ENCODE measurements at places on chromosomes 3 and 15.

DNA sequence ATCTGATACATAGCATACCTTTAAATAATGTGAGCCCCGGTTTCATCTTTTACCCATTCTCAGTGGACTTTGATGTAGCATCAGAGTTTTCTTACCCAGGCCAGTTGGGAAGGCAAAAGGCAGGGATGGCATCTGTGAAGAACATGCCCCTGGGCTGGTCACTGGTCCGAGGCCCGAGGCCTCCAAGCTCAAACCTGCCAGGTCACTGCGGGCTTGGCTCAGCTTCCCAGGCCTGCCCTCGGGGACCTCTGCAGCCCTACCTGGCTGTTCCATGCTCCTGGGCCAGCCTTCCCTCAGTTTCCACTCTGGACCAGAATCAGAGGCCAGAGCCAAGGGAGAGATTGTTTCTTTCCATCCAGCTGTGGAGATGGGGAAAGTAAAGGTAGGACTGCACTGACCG, 26.9 kb downstream of the NR1I2 start:
- no peak for DNase-seq

DNA sequence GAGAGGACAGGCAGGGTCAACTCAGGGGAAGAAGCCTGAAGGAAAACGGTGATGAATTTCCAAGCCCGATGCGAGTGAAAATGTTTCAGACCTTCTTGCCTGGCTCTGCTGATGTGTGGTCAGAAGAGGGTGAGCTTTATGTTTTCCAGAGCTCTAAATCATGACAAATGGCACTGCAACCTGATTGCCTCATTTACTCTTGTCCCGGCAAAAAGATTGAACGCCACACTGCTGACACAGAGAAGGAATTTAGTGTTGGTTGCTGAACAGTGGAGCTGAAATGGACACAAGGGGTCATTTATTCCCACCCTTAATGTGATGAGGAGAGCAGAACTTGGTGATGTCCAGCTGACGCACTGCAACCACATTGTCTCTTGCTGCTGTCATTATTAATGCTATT, 36.1 kb upstream of the GABRG3 start:
- no peak for DNase-seq

GRCh38 chr15:37771465-37771864, 163.0 kb upstream of the TMCO5A start:
- no peak for DNase-seq

DNA sequence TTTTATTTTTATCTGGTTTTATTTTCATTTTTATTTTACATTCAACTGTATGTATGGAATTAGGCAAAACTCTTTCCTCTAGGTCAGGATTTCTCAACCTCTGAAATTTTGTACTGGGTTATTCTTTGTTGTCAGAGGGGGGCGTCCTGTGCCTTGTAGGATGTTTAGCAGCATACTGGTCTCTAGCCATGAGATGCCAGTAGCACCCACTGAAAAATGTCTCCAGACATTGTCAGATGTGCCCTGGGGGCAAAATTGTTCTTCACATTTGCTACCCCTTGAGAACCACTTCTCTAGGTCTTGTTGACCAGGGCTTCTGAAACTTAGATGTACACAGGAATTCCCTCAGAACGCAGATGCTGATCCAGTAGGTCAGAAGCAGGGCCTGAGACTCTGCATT, 5.4 kb downstream of the CHRNA5 start:
- DNase-seq: no peak

- DNase-seq: no peak
Observed at GRCh38 chr3:53142986-53143385, 12.8 kb upstream of the RFT1 start.

DNA sequence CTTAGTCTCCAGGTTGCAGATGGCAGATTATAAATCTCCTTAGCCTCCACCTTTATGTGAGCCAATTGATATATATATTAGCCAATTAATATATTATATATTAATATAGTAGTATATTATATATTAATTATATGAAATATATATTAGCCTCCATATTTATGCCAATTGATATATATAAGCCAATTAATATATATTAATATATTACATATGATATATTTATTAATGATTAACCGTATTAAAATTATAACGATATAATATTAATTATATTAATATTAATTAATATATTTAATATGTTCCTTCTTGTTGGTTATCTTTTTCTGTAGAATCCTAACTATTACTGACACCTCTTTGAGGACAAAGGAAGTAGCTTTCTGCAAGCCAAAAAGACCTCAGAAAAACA, 972.5 kb downstream of the GBE1 start:
- DNase-seq: no peak

GRCh38 chr3:159520638-159521037, 468.0 kb upstream of the IL12A start:
- DNase-seq: no peak

DNA sequence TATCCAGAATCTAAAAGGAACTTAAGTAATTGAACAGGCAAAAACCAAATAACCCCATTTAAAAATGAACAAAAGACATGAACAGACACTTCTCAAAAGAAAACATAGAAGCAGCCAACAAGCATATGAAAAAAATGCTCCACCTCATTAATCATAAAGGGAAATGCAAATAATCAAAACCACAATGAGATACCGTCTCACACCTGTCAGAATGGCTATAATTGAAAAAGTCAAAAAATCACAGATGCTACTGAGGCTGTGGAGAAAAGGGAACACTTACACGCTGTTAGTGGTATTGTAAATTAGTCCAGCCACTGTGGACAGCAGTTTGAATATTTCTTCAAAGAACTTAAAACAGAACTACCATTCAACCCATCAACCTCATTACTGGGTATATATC, 220.7 kb downstream of the MEX3B start:
- DNase-seq: no peak

- no peak for DNase-seq
Observed at GRCh38 chr3:71175691-71176365, 407.7 kb downstream of the FOXP1 start.

- DNase-seq: no peak
Observed at GRCh38 chr3:52454250-52454937, 553 bp upstream of the TNNC1 start.

GRCh38 chr15:77168616-77169015, 97.7 kb upstream of the TSPAN3 start:
- no peak for DNase-seq

- no peak for DNase-seq
Observed at GRCh38 chr3:13159890-13160289, 86.7 kb upstream of the IQSEC1 start.

DNA sequence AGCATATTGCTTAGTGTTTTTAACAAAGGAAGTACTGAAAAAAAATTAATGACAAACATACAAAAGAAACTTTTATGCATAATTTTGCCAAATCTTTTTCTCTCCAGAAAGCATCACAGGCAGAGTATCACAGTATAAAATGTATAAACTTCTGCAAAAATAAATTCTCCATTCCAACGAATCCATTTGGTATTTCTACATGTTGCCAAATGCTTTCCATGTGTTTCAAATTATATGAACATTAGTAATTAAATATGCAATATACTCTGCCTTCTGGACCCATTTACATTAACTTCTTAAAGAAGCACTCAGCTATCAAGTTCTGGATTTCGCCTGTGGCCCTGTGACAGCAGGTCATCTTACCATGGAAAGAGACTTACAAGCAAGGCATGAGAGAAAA, 189.1 kb upstream of the ALCAM start:
- DNase-seq: no peak

GRCh38 chr3:40886660-40887425, 312.5 kb upstream of the CTNNB1 start:
- DNase-seq: no peak

GRCh38 chr15:70097321-70098152, at the start of gene TLE3:
TLE3 (minus strand) TSS chr15:70097917; CDS start chr15:70096798, 1,119 bp downstream.
- DNase-seq: peak; percentile 98

DNA sequence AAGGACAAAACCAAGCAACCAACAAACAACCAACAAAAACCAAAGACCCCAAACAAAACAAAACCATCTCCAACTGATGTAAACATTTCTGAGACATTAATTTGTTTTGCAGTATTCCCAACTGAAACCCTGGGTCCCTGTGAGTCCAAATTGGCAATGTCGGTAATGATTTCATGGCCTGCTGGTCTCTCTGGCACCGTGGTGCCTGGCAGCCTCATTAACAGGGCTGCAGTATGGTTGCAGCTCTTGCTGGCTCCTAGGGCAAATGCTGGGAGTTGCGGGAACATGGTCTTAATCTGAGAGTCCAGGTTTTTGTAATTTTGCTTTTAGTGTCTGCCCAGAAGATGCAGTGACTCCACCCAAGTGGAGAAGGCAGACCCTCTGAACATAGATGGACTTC, 128.3 kb downstream of the SV2B start:
- DNase-seq: no peak

DNA sequence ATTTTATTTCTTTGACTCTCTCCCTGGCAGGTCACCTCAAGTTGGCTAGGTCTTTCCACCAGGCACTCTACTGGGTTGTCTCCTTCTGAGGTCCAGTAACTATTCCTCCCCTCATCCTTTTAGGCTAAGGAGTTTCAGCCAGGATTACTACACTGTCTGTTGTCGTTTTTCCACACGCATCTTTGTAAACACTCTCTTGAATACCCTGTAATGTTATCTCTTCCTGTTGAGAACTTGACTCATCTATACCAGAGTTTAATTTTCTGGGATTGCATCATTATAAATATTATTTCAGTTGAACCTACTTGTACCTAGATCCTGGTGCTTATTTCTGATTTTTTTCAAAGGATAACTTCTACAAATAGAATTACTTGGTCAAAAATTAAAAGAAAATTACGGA, 138.3 kb downstream of the SQOR start:
- no peak for DNase-seq

GRCh38 chr15:79978655-79979514, 7.9 kb upstream of the BCL2A1 start:
- DNase-seq: no peak

DNA sequence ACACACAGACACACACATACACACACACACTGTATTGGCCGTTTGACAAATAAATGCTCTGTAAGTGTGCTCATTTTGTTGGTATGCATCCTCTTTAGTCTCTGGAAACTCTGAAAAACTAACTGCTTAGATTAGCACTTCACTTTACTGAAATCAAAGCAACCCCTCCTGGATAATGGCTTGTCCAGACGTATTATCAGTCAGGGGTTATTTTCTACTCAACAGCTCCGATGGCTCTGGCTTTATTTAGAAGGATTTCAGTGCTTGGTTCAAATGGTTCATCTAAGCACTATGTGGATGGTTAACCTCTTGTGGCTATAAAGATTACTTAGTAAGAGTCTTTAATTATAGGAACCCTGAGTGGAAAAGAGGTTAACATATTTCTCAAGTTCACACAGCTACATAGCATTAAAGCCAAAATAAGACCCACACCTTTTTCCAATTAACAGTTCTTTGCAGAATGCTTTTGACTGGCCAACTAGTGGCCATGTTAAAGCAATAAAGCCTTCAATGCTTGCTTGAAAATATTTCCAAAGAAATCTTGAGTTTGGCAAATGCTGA, 516.1 kb upstream of the NAALADL2 start:
- no peak for DNase-seq

GRCh38 chr3:187019542-187020072, 89.3 kb downstream of the ST6GAL1 start:
- DNase-seq: no peak

GRCh38 chr15:63258658-63259057, 18.7 kb upstream of the APH1B start:
- no peak for DNase-seq

DNA sequence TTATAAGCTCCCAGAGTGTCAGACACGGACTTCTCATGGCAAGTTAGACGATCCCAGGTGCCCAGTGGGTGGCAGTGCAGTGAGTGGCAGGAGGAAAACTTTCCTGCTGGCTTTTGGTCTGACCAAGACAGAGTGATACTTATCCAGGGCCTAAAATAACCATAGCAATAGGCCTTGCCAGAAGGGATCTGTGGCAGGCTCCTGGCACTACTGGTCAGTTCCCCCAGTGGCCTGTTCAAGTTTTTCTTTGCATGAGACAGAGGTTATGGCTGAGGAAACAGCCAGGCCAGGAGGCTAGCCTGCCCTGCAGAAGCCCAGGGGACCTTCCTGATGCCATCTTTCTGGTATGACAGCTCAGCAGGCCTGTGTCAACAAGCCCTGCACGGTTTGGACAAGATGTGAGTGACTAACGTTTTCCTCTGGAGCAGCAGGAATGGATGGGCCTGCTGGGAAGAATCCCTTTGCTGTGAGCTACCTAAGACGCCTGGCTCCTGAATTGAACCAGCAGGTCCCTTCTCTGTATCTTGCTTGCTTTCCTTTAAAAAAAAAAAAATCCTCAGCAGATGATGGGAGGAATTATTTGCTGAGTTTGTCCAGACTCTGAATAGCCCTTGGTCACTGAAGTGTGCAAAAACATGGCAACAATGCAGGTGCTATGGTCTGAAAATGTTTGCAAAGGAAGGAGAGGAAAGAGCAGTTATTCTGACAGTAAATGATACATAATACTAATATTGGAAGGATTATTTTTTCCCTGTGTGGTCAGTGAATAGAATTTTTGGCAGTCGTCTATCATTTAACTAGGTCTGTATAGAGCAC, 18.0 kb downstream of the SCG5 start:
- no peak for DNase-seq

DNA sequence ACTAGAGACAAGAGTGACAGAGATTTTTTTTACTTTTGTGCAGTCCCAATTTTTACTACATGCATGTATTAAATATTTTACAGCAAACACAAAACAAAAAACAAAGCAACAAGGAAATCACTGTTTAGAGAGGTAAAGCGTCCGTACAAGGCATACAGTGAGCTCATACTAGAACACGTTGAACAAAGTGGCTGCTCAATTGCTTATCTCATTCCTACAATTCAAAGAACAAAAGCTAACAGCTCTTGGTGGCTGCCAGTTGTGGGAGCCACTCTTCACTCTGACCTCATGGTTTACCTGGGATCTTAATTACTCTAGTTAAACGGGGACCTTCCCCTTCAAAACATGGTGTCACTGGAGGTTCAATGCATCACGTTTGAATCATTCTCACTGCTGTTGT, 7.6 kb upstream of the ARHGEF26 start:
- DNase-seq: no peak

- DNase-seq: no peak
Observed at GRCh38 chr15:62050115-62050514, 10.1 kb downstream of the VPS13C start.

DNA sequence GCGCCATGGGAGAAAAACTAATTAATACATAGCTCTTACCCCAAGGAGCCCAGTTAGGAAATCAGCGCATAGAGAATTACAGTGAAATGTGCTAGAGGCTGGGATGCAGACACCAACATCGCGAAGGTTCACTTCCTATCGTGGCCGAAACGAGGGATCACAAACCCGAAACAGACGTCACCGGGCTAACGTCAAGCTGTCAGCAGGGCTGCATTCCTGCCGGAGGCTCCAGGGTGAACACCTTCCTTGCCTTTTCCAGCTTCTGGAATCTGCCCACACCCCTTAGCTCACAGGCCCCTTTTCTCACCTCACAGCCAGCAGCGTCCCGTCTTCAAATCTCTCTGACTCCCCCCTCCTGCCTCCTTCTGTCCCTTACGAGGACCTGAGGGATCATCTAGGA, 13.0 kb downstream of the GP5 start:
- no peak for DNase-seq
